ENCODE measurements at places on chromosomes 2 and 18.

DNA sequence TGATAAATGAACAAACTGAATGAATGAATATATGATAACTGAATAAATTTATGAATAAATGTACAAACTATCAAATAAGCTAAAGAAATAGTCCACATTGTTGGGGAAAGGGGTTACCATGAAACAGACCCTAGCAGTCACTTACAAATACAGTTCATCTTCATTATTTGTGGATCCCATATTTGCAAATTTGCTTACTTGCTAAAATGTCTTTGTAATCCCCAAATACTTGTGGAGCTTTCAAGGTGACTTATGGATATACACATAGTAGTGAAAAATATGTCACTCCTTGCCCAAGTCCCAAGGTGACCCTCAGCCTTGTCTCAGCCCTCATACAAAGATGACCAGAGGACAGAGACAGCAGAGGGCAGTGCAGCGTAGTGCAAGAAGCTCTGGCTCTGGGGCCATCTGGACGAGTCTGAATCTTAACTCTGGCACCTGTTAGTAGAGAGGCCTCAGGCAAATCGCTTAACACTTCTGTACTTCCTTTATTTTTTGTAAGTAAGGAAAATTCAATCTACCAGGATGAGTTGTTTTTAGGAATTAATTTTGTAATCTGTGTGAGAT lies 3.1 kb downstream of the PAIP2B start:
- DNase-seq: peak; percentile 89

DNA sequence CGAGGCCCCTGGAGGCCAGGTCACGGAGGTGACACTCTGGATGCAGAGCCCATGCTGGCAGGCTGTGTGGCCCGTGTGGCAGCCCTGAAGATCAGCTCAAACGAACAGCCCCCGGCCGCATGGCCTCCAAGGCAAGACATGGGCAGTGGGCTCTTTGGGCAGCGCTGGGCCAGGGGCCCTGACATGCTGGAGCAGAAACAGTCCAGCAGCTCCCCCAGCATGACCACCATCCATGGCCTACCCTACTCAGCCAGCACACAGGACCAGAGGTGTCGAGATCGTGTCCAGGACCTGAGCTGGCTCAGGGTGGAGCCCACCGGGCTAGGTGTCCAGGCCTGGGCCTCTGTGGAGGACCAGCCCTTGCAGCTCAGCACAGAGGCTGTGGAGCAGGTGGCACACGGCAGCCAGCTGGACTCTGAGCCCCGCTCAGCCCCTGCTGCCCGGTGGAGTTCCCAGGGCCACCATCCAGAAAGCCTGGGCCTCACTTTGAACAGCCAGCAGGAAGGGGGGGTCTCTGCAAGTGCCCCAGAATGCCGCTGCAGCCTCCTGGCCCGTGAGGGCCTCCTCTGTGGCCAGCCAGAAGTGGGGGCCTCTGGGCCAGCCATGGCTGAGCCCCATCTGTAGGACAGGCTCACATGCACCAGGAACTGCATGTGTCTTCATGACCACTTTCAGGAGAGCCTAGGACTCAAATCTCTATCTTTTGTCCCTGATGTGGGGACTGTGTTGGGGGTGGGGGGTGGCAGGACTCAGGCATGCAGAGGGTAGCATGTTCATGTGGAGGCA lies 8.9 kb downstream of the AMER3 start:
- no peak for DNase-seq

GRCh38 chr18:34720220-34720619 lies 10.1 kb downstream of the DTNA start:
- no peak for DNase-seq

DNA sequence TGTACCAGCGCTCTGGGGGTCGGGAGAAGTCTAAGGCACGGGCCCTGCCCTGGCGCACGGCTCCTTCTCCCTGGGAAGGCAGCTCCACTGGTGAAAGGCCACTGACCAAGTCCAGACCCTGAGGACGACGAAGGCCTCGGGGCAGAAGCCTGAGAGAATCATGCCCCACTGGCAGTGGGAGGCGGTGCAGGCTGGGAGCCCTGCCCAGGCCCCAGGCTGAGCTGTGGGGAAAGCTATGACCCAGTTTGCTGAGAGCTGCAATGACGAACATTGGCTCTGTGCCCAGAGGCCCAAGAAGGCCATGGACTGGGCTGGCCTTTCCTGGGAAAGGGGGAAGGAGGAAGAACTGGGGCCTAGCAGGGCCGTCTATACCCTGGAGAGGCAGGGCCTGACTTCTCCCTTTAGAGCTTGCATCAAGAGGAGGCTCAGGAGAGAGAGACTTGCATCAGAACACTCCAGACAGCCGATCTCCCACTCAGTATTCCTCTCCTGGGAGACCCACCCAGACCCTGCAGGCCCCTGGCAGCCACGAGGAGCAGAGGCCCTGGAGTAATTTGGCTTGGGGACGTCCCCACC lies 32.9 kb downstream of the HS1BP3 start:
- DNase-seq: peak; percentile 98

GRCh38 chr18:39454866-39455265 lies 1889.3 kb upstream of the CELF4 start:
- DNase-seq: no peak

- DNase-seq: no peak
Observed at GRCh38 chr18:74674487-74674886, 76.8 kb downstream of the ZNF407 start.

GRCh38 chr2:105522645-105523044 lies 123.8 kb upstream of the FHL2 start:
- DNase-seq: no peak

GRCh38 chr2:241463276-241464135 lies 44.9 kb downstream of the STK25 start:
- DNase-seq: no peak

- no peak for DNase-seq
Observed at GRCh38 chr18:48002933-48003365, 72.5 kb upstream of the SMAD2 start.

DNA sequence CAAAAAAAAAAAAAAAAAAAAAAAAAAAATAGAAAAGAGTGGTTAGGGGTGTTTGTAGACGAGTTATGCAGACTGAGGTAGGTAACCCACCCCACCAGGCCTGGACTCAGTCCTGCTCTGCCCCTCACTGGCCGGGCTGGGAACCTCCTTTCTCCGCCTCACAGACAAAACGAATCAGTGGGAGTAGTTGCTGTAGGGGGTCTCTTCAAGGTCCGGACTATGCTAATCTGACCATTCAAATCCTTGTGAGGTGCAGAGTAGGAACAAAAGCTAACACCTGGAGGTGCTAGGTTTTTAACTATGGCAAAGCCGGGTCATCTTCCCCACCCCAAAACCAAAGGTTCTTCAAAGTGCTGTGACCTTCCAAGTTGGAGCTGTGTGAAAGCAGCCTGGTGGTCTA lies 223.7 kb downstream of the SLC4A3 start:
- no peak for DNase-seq

DNA sequence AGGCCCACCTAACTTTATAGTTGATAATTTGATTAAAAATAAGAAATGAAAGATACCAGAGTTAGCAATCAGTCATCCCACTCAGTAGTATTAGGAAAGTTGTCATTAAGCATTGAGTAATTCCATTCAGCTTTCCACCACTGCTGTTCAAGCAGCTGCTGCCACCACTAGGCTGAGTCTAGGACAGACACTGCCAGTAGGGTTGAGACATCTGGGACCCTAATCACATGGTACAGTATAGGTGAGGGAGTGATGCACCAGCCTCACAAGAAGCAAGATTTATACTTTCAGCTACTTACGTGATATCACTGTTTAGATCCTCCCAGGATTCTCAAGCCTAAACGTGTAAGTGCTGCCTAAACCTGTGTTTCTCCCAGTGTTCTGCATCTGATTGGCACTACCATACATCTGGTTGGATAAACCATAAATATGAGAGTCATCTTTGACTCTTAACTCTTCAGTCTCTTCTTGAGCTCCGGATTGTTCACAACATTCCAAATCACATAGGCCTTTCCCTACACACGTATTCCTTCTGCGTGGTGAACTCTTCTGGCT lies 3.2 kb downstream of the UBXN4 start:
- no peak for DNase-seq

DNA sequence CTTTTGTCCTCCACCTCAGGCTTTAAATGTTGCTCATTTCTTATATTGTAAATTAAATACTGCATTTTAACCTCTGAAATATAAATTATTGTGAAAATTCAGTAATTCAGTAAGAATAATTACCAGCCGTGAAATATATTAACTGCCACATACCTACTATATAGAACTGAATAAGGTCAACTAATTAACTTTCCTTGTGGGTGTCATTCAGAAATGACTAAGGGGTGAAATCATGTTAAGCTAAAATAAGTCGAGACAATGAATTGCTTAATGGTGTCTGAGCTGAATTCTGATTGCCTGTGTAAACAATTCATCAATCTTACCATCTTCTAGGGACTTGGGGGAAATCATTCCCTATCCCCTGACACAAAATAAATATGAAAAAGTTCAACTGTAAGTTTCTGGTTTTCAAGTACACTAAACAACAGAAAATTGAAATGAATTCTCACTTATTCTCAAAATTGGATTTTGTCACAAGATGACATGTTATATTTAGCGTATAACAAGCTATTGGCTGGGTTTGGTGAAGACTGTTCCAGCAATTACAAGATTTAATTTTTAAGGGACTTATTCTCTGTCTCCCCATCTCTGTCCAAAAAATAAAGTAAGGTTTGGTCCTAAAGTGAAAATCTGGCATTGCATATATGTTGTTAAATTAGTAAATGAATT lies 255.1 kb downstream of the METTL4 start:
- no peak for DNase-seq
